Kasumi-1 (cell line): ENCODE measurements at places on chromosomes 13 and 19.

DNA sequence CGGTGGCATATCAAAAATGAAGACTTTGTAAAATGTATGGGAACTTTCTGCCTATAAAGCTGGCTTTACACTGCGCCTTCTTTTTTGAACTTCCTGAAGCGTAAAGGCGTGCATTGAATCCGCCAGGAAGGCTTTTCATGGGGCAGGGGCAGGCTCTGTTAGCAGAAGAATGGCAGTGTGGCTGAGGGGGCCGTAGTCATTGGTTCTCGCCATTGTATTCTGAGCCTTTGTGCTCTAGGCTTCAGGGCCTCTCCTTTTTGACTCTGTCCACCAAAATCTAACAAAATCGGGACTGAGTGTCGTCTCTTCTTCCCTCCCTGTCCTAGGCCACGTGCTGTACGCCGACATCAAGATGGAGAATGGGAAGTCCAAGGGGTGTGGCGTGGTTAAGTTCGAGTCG, 14.1 kb downstream of the PRAM1 start:
- DNase-seq = no peak

GRCh38 chr13:94972262-94972661, 259.9 kb upstream of the SOX21 start:
- DNase-seq = no peak

DNA sequence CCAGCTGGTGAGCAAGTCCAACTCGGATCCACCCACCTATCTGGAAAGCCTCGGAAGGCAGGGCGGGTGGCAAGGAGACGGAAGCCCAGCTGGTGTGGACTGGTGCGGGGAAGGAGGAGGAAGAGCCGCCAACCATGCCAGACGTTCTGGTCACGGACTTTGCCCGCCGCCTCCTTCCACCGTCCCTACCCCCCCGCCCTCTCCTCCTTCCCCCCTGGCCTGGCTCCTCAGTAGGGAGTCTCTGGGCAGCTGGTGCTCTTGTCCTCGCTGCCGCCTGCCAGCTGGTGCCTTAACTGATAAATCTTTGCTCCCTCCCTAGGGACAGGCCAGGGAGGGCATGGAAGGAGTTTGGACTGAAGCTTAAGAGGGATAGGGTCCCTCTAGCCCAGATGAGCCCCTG, 4.8 kb downstream of the SYNGR4 start:
- DNase-seq = no peak

DNA sequence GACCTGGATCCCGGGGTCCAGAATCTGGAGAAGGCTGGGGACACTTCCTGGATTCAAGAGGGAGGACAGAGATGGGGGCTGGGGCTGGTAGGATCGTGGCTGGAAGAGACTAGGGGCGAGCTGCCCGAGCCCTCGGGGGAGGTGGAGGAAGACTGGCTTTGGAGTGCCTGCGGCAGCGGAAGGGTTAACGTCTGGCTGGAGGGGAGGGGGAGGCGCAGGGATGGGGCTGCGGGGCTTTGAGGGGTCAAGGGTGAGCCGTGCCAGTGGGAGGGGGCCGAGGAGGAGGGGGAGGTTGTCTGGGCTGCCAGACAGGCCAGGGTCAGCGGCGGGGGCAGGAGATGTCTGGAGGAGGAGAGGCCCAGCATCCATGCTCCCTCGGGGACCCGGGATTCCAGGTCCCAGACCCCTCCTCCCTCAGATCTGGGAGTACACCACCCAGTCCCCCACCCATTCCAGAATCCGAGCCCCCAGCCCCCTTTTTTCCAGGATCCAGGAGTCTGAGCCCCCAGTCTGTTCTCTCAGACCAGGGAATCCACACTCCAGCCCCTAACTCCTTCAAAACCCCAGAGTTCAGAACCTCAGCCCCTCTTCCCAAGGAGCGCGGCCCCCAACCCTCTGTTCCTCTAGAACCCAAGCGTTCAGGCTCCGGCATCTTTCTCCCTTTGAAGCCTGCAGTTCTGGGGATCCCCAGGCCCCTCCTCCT, 3.2 kb upstream of the SPACA6 start:
- DNase-seq = peak; percentile 15

DNA sequence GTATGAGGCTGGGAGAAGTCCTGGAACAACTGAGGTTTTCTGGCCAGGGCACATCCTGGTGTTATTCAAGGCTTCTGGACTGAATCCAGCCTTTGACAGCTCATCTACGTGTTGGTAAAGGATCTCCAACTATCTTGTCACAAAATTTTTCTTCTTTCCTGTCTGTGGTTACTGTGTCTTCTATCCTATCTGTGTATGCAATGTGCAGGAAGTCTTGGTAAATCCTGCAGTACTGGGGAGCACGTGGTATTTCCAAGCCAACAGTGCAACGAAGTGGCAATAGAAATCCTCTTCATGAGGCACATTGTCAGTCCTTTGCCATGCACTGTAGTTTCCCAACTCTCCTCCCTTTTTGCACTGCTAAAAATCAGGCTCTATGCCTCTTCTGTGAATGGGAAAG, 86.7 kb downstream of the ZNF100 start:
- DNase-seq = peak; percentile 69

DNA sequence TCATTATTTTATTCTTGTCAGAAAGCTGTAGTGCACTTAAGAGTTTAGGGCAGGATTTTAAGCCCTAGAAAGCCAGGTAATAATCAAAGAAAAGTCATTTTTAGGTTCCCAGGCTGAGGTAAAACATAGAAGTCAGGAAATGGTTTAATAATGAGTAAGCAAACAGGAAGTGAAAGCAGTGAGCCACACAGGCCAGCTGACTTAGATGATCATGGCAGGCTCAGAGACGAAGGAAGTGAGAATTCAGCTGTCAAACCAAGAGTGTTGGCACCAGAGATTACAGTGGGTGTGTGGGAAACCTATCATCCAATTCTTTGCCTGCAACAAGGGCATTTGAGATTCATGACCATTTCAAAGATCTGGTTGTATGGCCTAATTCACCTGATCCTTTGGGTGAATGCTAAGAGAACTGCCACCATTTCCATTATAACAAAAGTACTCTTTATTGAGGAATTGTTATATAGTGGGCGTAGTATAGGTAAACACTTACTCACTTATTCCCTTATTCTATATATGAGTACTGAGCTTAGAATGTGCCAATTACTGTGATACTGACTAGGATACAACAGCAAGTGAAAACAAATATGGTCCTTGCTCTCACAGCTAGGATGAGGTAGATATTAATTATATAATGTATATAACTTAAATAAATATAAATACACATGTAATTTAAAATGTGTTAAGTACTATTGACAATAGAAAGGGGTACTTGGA, 103.7 kb upstream of the EDNRB start:
- DNase-seq = peak; percentile 84

- peak; percentile 24 for DNase-seq
Observed at GRCh38 chr19:14536926-14537692, 7.7 kb downstream of the TECR start.

DNA sequence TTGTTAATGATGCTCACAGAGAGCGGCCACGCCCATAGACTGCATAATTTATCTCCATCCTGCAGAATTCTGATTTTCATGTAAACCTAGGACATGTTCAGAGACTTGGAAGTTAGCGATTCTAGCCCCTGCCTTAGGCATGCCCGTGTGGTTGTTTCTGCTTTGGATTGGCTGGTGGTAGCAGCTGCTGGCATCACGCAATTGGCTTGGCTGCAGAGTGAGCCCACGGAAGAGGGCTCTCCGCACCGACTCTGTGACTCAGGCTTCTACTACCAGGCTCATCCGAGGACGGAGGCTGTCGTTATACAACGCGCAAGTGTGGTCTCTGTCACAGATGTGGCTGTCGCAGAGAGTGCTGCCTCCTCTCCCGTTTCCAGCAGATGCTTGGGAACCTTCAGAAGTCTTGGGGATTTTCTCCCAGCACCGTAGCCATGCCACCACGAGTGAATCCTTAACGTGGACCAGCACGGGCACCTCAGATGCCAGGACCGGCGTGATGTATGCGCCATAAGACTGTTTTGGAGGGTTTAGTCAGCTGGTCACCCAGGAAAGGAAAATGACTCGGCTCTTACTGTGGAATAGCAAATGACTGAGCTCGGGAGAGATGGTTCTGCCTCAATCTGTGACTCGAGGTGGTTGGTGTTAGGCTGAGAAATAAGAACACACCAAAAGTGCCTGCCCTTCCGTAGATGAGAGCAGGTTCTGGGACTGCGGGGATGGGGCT, 61.0 kb upstream of the F7 start:
- no peak for DNase-seq

DNA sequence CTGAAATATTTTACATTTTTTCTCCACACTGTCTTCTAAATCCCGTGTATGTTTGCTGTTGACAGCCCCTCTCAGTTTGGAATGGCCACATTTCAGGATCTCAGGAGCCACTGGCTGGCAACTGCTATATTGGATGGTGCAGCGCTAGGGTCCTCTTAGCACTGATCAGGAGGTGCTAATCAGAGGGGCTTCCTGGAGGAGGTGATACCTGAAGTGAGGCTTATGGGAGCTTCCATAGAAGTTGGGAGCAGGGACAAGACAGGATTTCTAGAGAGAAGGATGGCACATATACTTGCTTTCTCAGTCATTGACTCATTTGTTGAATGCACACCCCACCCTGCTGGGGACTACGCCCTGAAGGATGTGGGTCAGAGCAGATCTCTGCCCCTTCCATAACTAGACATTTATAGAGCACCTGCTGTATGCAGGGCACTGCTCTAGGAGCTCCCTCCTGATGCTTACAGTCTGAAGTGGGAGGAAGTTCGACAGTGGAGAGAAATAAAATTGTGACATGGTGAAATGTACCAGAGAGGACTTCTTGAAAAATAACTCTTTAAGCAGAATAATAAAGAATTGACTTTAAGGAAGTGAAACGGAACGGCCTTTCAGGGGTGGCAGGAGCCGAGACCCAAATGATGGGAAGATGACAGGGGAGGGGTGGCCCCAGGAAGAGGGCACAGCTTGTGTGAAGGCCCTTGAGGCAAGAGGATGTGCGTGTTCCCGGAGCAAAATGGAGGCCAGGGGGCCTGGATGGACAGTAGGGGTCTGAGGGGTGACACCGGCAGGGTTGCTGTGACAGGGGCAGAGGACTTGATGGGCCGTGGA, 13.1 kb downstream of the AP2A1 start:
- DNase-seq = no peak

GRCh38 chr13:28106976-28107375, 6.6 kb upstream of the FLT3 start:
- DNase-seq = no peak

DNA sequence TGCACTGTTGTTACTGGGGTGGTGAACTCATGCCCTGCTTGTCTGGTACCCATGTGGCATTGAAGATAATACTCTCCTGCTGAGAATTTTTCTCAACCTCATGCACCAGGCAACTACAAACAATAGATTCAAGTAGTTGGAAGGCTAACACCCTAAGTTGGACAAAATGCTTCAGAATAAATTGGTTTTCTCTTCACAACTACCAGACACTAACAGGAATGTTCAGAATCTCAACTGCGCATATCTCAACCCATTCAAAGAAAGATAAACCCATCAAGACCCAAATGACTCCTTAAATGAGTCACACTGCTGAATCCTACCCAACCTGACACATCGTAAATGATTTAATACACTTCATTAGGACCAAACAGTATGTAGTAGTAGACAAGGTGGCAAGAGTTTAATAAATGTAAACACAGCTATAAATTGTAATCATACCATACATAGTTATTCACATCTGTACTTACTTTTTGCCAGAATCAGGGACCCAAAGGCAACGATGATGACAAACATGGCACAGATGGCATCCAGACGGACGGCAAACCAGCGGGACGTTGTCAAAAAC, 227.4 kb downstream of the ABCC4 start:
- DNase-seq = no peak

- DNase-seq = no peak
Observed at GRCh38 chr13:110366733-110367132, 59.6 kb downstream of the COL4A2 start.

GRCh38 chr13:94896719-94897317, 184.5 kb upstream of the SOX21 start:
- no peak for DNase-seq

- no peak for DNase-seq
Observed at GRCh38 chr19:1577090-1577928, 9.2 kb upstream of the MEX3D start.

DNA sequence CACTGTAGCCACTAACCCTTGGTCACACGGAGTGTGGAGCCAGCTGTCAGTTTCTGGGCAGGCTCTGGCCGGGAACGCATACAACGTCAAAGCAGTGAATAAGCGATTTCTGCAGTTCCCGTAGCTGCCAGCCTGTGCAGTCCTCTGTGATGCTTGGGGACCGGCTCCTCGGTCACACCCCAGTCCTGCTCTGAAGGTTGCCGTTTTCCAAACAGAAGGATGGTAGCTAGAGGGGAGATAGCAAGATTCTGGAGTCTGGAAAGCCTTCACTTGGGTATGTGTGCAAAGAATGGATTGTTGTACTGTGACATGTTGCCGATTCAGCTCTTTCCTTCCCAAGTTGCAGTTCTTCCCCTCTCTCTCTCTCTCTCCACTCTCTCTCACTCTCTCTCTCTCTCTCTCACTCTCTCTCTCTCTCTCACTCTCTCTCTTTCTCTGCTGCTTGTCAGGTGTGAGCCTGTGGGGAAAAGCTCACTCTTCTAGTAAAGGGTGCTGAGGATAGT, 38.7 kb upstream of the C1QTNF9 start:
- no peak for DNase-seq

- DNase-seq = no peak
Observed at GRCh38 chr13:50011461-50011860, 3.8 kb upstream of the KCNRG start.

DNA sequence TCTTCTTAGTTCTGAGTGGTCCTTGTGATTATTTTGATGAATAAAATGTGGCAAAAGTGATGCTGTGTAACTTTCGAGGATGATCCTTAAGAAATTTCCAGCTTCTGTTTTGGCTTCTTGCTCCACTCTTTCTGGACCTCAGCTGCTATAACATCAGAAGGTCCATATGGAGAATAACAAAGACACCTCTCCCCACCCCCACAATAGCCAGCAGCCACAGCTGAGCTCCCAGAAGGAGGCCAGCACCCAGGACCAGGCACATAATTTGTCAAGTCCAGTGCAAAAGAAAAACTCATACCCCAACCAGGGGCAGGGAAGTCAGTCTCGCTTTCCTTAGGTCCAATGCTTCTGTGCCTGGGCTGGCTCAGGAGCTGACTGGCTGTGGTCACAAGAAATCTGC, 357.6 kb downstream of the RFC3 start:
- no peak for DNase-seq

- no peak for DNase-seq
Observed at GRCh38 chr13:80496721-80497397, 155.9 kb upstream of the SPRY2 start.

DNA sequence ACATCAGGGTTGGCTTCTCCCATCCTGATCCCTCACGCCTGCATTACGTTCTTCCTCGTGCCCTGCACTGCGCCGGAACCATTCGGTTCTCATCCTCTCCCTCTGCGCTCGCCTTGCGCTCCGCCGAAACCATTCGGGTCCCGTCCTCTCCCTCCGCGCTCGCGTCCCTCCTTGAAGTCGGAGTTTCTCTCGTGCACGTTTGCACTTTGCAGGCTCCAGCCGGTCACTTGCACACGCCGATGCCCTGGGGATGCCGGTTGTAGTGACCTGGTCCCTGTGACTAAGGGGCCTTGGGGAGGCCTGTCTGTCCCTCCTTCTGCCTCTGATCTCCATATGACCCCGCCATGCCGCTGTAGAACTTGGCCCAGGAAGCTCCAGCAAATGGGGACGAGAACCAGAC, 265.8 kb downstream of the TEX29 start:
- DNase-seq = no peak

GRCh38 chr19:13121551-13122274, 3.6 kb downstream of the NACC1 start:
- no peak for DNase-seq
